ENCODE measurements at places on chromosomes 12 and 14. TPM values are rescaled to one million over a fixed set of nuclear protein-coding genes. Genes with fewer than 3 reads are reported as not detected.
A peak's percentile ranks its signal among the peaks of the same experiment; 100 is the strongest.

DNA sequence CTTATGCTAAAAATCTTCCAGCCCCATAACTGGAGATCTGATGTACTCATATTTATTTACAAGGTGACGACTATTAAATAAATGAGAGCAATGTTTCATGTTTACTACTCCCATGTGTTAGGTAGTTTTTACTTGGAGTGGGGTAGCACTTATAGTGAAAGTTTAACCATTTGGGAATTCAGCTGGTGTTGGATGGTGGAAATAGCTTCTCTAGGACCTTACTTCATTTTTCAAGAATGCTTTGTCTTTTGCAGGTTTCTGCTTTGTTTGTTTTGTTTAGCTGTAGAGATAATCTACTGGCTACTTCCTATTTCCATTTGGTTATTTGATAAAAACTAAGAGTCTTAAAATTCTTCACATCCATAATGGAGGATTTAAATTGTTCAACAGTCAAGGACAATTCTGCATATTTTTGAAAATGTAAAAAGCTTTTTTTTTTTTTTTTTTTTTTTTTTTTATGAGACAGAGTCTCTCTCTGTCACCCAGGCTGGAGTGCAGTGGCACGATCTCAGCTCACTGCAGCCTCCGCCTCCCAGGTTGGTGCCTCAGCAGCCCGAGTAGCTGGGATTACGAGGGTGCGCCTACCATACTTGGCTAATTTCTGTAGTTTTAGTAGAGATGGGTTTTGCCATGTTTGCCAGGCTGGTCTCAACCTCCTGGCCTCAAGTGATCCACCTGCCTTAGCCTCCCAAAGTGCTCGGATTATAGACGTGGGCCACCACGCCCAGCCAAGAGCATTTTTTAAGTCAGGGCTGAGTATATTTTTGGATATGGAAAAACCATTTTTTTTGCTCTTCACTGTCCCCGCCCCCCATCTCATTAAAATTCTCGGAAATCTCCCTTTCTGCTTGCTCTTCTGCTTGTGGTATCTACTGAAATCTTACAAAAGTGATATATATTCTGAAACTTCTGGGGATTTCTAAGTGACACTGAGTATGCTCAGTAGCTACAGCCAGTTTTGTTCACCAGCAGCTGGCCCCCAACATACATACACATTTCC, 1.4 kb upstream of the ABCD2 start:
- H3K4me1 ChIP-seq: peaks cover 4% of the 10 kb centered on the region
- no peak for DNase-seq
- H3K4me3 ChIP-seq: peak overlapping the region; percentile 0
- peaks cover 2% of the 10 kb centered on the region for H3K27me3 ChIP-seq
- peak overlapping the region; percentile 81 for H3K27ac ChIP-seq

The NID2 gene
- 120 TPM for total RNA-seq

The KRT6C gene
- total RNA-seq: not detected

The TBX3 gene
- total RNA-seq: 425 TPM

- DNase-seq: no peak
- H3K27me3 ChIP-seq: no peaks in the 10 kb centered on the region
- H3K27ac ChIP-seq: no peak overlapping the region
- H3K4me1 ChIP-seq: no peaks in the 10 kb centered on the region
- H3K4me3 ChIP-seq: no peak overlapping the region
Observed at GRCh38 chr14:59262717-59263454, 74.4 kb downstream of the DAAM1 start.

- no peaks in the 10 kb centered on the region for H3K27me3 ChIP-seq
- no peaks in the 10 kb centered on the region for H3K36me3 ChIP-seq
- DNase-seq: no peak
- H3K27ac ChIP-seq: peak overlapping the region; percentile 10
Observed at GRCh38 chr12:40634517-40635131, 57.6 kb upstream of the CNTN1 start.

- H3K27me3 ChIP-seq: peaks cover 64% of the 10 kb centered on the region
- no peaks in the 10 kb centered on the region for H3K36me3 ChIP-seq
- no peak overlapping the region for H3K4me3 ChIP-seq
- no peak overlapping the region for H3K27ac ChIP-seq
- H3K4me1 ChIP-seq: peaks cover 48% of the 10 kb centered on the region
Observed at GRCh38 chr14:22481546-22481945, 107.5 kb downstream of the DAD1 start.

The SMOC1 gene
- 1.5 TPM for total RNA-seq

The CLEC14A gene
- total RNA-seq: not detected

- peaks cover 34% of the 10 kb centered on the region for H3K4me1 ChIP-seq
- no peak for DNase-seq
- H3K27ac ChIP-seq: peak overlapping the region; percentile 56
- no peaks in the 10 kb centered on the region for H3K27me3 ChIP-seq
- peaks cover 12% of the 10 kb centered on the region for H3K36me3 ChIP-seq
Observed at GRCh38 chr12:57830393-57830792, 11.9 kb upstream of the AVIL start.

The ACRBP gene
- total RNA-seq: 3.5 TPM

GRCh38 chr12:62724285-62724684, 210.7 kb downstream of the PPM1H start:
- H3K27me3 ChIP-seq: no peaks in the 10 kb centered on the region
- peaks cover 63% of the 10 kb centered on the region for H3K4me1 ChIP-seq
- peak overlapping the region; percentile 93 for H3K27ac ChIP-seq
- no peak overlapping the region for H3K4me3 ChIP-seq
- peaks cover under 1% of the 10 kb centered on the region for H3K36me3 ChIP-seq
- DNase-seq: no peak

GRCh38 chr12:1918081-1918883, at the start of gene CACNA2D4:
Gene CACNA2D4 (minus strand): TSS chr12:1918652. CDS start chr12:1918473, 179 bp downstream.
- peak within 1 kb of the TSS; percentile 30 for H3K4me3 ChIP-seq
- DNase-seq: no peak
- no peaks in the 10 kb centered on the region for H3K36me3 ChIP-seq
- H3K27ac ChIP-seq: no peak within 1 kb of the TSS
- H3K4me1 ChIP-seq: peaks cover 14% of the 10 kb centered on the region

GRCh38 chr12:119956047-119956446, 33.0 kb upstream of the BICDL1 start:
- peaks cover 2% of the 10 kb centered on the region for H3K27me3 ChIP-seq
- H3K27ac ChIP-seq: no peak overlapping the region
- H3K4me3 ChIP-seq: no peak overlapping the region

The PTHLH gene
- 6.5 TPM for total RNA-seq
